ENCODE measurements at places on chromosomes 13 and 19.

- DNase-seq = no peak
These were observed 408.1 kb upstream of the SLITRK1 start for GRCh38 chr13:84290386-84290785.

GRCh38 chr13:91817250-91817649 is 418.8 kb downstream of the GPC5 start:
- no peak for DNase-seq

DNA sequence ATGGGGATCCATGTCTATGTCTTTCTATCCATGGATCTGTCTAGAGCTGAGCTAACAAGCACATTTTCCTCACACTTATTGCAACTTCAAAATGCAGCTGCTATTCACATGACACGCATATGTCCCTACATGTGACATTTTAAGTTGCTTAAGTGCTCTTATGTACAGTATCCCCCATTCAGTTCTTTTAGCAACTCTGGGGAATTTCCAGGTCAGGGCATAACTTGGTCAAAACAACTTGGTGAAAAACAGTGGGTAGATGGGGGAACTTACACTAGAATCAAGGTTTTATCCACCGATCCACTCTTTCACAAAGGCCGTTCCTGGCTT is 73.0 kb downstream of the COL4A1 start:
- DNase-seq = no peak

GRCh38 chr13:105184201-105184600 is 1351.3 kb downstream of the EFNB2 start:
- no peak for DNase-seq

DNA sequence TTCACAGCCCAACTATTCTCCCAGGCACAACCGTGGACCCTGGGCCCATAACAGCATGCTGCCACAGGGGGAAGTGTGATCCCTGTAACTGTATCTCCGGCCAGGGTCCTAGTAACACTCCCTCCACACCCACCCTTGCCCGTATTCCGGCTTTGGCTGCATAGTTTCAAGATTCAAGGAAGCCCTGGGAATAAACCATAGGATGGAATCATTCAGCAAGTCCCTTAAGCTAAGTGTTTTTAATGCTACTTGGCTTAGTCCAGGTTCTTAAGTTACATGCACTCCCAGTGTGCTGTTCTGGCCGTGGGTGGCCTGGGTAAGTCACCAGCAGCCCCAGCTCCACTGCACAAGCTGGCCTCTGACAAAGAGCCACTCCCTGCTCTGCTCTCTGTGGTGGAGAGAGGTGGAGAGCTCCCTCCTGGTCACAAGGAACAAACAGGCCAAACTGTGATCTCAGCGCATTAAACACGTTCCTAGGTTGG is 532.4 kb upstream of the SGCG start:
- no peak for DNase-seq

GRCh38 chr19:8212212-8212611 is 3.0 kb downstream of the CERS4 start:
- no peak for DNase-seq

GRCh38 chr13:96621634-96622183 is 372.6 kb downstream of the OXGR1 start:
- no peak for DNase-seq

- DNase-seq = no peak
These were observed 555 bp downstream of the SCAF1 start for GRCh38 chr19:49642492-49643035.

GRCh38 chr13:33146843-33147611 is 130.8 kb downstream of the KL start:
- DNase-seq = no peak

DNA sequence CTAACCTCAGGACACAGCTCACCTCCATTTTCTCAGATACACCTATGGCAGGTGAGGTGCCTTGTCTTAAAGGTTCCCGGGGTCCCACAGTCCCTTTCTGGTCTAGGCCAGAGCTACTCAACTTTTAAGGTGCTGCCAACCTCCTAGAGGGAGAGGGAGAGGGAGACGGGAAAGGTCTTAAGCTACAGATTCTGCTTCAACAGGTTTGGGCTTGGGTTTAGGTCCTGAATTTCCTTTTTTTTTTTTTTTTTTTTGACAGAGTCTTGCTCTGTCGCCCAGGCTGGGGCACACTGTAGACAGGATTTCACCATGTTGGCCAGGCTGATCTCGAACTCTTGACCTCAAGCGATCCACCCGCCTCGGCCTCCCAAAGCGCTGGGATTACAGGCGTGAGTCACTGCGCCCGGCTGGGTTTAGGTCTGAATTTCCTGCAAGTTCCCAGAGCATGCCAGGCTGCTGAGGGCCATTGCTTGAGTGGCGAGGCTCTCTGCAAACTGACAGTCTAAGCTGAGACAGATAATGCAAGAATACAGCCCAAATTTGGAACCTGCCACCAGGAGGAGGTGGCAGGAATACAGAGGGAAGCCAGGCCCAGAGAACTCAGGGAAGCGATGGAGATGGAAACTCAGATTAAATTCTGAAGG is 7.8 kb upstream of the SYCN start:
- DNase-seq = no peak

GRCh38 chr13:73820688-73821087 is 313.5 kb downstream of the KLF12 start:
- no peak for DNase-seq

Measured in stimulated activated CD4-positive, alpha-beta T cell treated with anti-CD3 and anti-CD28 coated beads, Interleukin-2, amount 100 ng/mL, for 24 hours (primary cell).